ENCODE measurements at places on chromosomes 5 and 9.

DNA sequence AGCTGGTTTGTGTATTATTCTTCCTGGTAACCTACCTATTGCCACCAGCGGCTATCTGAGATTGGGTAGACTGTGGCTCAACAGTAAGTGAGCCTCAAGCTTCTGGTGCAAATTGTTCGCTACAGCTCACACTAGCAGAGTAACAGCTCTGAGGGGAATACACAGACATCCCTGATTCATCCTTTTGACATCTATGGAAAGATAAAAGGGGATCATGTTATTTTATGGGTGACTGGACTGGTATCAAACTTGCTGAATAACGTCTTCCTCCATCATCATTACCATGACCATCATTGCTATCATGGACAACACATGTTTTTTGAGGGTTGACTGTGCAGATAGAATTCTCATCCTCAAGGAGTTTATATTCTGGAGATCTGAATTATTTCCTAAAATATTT is 129.6 kb downstream of the PIK3R1 start:
- DNase-seq: no peak

DNA sequence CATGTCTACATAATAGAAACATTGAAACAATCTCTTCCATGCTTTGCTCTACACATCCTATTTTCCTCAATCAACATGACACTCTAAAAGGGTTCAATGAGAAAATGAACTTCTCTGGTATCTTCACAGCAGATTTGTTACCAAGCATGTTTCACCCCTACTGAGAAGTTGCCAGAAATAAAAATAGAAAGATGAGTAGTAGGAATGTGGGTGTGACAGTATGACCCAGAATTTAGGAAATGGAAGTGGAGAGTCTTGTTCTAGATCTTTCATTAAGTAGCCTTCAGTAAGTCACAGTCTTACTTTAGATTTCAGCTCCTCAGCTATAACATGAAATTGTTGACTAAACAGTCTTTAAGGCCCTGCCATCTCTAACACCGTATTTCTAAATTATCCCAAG is 581.8 kb downstream of the EFNA5 start:
- no peak for DNase-seq

- no peak for DNase-seq
Measured at GRCh38 chr5:2525351-2525750, 226.1 kb downstream of the IRX2 start.

- no peak for DNase-seq
Measured at GRCh38 chr9:37678789-37679273, 28.1 kb downstream of the FRMPD1 start.

- DNase-seq: no peak
Measured at GRCh38 chr5:14854799-14855198, 16.8 kb downstream of the ANKH start.

- no peak for DNase-seq
Measured at GRCh38 chr9:132026932-132027585, 52.6 kb downstream of the MED27 start.

- no peak for DNase-seq
Measured at GRCh38 chr9:124454791-124455443, 4.7 kb downstream of the ADGRD2 start.

DNA sequence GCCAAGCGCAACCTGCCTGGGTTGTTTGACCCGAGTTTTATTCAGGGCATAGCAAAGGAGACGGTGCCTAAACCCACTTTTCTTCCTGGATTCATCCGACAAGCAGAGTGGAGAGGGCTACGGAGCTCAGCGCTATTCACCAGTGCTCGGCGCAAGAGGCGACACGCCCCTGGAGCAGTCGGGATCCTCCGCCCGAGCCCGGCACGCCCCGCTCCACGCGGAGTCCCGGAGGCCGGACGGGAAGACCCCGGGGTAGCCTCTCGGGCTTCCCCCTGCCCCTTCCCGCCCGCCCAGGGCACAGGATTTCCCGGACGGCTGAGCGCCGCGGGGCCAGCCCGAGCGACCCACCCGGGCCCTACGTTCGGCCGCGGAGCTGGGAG is 427 bp downstream of the SERINC5 start:
- DNase-seq: peak; percentile 46

DNA sequence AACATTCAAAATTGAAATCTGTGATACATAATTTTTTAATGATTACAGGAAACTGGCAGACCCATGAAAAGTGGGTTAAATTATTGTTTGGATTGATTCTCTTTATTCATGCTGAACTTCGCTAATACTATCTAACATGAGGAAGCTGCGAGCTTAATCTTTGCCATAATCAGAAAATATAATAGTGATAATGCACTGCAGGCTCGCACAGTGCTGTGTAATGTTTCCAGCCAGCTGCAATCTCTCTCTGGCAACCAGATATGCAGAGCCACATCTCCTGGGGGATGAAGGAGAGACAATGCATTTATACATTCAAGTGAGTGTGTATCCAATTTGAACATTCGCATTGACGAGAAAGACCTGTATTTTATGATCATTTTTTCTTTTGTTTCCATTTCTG is 669.7 kb upstream of the RGMB start:
- DNase-seq: no peak

- no peak for DNase-seq
Measured at GRCh38 chr9:132241483-132241839, 79.6 kb downstream of the NTNG2 start.

DNA sequence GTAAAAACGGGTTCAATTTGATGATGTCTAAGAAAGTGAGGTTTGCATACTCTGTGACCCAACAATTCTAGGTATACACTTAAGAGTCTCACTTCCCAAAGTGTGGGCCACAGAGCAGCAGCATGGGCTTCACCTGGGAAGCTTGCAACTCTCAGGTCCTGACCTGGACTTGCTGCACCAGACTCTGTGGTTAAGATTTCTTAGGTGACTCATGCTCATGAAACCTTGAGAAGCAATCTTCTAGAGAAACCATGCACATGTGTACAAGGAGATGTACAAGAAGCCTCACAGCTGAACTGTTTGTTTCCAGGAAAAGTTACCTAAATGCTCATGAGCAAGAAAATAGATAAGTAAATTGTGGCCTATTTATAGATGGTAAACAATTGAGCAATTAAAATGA is 30.0 kb downstream of the DNAJC21 start:
- DNase-seq: peak; percentile 2

- DNase-seq: no peak
Measured at GRCh38 chr9:35277628-35278359, 116.0 kb downstream of the UNC13B start.

- no peak for DNase-seq
Measured at GRCh38 chr5:73007051-73007450, 51.2 kb downstream of the FCHO2 start.

DNA sequence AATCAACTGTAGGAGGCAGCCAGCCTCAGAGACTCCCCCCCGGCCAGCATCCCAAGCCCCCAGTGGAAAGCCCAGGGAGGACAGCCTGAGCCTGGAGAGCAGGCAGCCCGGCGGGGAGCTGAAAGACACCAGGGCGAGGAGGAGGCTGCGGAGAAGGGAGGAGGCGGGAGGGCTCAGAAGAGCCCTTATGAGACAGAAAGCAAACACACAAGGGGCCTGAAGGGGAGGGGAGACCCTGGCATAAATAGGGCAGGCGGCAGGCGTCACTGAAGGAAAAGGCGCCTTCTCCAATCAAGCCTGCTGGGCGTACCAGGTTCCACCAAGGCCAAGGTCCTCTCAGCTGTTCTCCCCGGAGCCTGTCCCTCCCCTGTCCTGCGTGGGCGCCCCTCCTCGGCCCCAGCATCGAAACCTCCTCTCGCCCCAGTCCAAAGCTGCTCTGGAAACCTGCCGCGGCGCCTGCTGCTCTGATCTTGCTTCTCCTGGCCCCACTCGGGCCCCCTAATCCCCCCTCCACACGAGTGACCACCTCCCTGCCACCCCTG is 1.3 kb downstream of the SLC9A3 start:
- DNase-seq: no peak

DNA sequence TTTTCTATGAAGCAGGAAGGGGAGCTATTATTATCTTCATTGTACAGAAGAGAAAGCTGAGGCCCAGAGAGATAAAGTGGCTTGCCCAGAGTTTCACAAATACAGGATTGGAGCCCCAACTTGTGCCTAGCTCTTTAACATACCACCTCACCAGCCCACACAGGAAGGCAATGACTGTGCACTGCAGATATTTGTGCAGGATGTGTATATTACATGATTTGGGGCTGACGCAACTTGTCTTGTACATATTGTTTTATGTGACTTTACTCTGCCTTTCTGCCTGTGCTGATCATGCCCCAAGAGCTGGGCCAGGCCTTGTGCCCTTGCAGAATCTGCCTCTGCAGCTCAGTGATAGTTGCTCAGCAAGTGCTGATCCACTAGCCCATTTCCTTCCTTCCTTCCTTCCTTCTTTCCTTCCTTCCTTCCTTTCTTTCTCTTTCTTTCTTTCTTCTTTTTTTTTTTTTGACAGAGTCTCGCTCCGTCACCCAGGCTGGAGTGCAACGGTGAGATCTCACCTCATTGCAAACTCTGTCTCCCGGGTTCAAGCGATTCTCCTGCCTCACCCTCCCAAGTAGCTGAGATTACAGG is 106.6 kb upstream of the TBCA start:
- peak; percentile 26 for DNase-seq

- DNase-seq: peak; percentile 57
Measured at GRCh38 chr5:133423618-133424282, 188.6 kb downstream of the FSTL4 start.

DNA sequence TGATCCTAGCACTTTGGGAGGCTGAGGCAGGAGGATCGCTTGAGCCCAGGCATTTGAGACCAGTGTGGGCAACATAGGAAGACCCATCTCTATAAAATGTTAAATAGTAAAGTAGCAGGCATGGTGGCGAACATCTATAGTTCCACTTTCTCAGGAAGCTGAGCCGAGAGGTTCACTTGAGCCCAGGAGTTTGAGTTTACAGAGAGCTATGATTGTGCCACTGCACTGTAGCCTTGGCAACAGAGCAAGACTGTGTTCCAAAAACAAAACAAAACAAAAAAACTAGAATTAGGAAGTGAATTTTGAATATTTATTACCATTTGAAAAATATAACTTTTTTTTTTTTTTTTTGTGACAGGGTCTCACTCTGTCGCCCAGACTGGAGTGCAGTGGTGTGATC is 26.8 kb upstream of the PAX5 start:
- no peak for DNase-seq

GRCh38 chr9:86549401-86549811 is 195.2 kb upstream of the TUT7 start:
- DNase-seq: no peak

- no peak for DNase-seq
Measured at GRCh38 chr9:76665458-76665857, 98.8 kb upstream of the PCA3 start.

DNA sequence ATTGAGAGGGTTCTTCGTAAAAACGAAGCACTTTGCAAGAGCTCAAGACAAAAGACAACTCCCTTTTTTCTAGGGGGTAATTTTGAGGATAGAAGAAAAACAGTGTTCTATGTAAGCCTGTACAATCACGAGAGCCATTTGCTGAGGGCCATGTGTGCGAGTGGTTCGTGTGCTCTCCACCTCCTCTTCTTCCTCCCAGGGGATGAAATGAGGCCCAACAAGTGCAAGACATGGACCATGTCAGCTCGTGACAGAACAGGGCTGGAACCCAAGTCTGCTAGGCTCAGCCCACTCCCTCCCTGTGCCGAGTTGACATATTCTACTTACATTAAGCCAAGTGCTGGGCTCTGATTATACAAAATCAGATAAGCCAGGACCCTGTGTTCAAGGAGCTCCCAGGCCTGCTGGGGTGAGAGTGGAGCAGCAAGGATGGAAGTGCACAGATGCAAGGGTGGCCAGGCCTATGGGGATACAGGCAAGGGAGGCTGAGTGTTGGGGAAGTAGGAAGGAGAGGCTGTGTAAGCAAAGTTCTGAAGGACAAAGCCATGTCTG is 97.9 kb upstream of the MSX2 start:
- no peak for DNase-seq

GRCh38 chr5:173324115-173325001 is 3.9 kb downstream of the STC2 start:
- no peak for DNase-seq

All from stimulated activated CD4-positive, alpha-beta T cell treated with anti-CD3 and anti-CD28 coated beads, Interleukin-15, amount 100 ng/mL, for 48 hours (primary cell).